ENCODE measurements at places on chromosomes 2 and 18.

GRCh38 chr2:9703085-9703678 lies 72.4 kb upstream of the YWHAQ start:
- DNase-seq: peak; percentile 13

DNA sequence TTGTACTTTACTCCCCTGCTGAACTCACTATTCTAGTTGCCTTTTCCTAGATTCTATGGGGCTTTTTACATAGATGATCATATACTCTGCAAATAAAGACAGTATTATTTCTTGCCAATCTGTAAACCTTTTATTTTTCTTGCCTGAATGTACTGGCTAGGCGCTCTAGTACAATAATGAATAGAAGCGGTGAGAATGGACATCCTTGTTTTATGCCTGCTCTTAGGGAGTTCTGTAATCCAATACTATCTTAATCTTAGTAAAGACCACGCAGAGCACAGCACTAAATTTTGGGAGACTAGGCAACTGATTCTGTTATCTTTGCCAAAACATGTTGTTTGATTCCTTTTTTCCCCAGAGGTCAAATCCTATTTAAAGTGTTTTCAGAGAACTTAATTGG lies 7.0 kb downstream of the KRCC1 start:
- no peak for DNase-seq

GRCh38 chr2:96359310-96359709 lies 23.7 kb downstream of the NCAPH start:
- peak; percentile 29 for DNase-seq

DNA sequence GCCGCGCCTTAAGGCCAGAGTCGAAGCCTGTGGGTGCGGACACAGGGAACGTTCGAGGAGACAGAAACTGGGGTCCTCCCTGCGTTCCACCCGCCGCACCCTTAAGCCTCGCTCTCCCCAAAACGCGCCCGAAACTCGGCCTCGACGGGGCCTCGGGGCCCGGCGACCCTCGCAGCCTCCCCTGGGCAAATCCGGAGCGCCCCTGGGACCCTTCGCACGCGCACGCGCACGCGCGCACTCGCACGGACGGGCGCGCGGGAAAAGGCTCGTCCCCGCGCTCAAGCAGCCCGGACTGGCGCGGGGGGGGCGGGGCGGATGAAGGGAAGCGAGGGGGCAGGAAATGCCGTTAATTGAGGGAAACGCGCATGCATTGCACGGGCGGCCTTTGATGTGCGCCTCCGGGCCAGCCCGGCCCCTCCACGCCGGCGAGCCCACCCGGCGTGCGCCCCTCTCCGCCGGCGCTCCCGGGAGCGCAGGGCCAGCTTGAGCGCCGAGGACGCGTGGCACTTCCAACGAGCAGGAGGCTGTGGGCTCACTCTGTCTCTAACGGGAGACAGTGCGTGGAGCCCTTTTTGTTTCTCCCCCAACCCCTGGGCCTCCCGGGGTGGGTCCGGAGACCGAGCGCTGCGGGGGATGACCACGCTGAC lies 5.4 kb upstream of the SALL3 start:
- DNase-seq: no peak

DNA sequence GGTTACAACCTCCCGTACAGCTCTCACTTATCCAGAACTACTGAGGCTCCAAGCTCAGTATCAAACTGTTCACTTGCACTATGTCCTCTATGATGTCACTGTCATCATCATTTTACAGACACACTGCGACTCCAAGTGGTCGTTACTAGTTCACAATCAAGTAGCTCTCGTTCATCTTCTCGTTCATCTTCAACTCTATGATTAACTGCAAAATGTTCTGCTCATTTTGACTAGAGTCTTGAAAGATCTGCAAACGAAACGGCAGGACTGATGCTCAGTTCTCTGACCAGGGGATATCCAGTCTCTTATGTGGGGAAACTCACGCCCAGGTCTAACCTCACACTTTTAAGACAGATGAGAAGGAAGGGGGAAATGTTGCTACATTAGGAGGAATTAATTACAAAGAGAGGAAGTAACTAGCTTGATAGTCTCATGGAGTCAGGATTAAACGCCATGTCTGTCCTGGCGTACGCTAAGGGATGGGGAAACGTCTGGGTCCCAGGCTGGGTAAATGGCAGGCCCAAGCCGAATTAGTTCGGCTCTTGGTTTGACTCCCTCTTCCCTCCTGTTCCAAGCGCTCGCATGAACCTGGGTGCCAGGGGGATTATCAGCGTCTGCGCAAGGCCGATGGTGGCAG lies 794 bp upstream of the CHCHD5 start:
- DNase-seq: peak; percentile 51

- no peak for DNase-seq
These were observed 13.5 kb downstream of the SPOPL start for GRCh38 chr2:138515092-138515491.

DNA sequence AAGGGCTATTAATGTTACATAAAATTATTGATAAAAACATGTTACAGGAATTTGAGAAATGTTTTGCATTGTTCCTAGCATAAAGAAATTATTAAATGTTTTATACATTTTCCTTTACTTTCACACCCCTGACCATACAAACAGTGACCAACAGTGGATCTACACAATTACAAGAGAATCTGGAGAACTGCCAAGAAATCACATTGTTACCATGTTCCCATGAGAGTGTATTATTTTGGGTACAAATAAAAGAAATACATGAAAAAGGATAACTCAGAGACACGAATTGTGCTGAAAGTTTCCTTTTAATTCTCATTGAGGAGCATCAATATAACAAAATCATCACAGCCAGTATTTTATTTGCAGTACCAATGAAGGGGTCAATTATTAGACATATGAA lies 150.1 kb downstream of the WDPCP start:
- no peak for DNase-seq

DNA sequence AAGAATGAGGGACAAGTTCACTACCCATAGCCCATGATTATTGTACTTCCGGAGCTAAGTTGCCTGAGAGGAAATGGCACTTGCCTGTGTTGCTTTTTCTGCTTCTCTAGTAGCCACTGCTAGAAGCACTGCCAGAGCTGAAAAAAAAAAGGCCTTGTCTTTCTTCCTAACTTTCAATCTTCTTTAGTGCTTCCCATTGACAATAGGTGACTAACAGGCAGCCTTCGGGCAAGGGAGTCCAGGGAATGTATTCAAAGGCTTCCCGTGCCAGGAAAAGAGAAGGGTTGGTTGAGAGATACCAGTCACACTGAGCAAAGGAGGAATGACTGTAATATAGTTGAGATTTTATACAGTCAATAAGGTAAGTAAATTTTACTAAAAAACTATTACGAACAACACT lies 242.0 kb downstream of the CALCRL start:
- DNase-seq: no peak

GRCh38 chr2:224807153-224807964 lies 91.2 kb upstream of the CCDC195 start:
- DNase-seq: no peak

GRCh38 chr2:181095486-181095885 lies 115.1 kb downstream of the UBE2E3 start:
- no peak for DNase-seq

DNA sequence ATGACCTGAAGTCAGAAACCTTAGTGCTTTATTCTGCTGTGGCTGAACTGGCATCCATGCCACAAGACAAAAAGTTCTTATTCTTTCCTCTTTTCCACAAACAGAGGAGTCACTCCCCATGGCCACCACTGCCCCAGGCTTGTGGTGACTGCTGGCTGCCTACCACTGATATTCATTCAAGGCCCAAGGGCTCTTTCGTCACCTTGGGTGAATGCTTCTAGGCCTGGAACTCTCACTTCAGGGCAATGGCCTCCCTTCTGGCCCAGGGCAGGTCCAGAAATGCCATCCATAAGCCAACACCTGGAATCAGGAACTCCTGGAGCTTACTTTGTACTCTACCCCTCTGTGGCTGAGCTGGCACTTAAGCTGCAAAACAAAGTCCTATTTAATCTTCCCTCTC lies 109.8 kb downstream of the NAT8 start:
- DNase-seq: no peak

DNA sequence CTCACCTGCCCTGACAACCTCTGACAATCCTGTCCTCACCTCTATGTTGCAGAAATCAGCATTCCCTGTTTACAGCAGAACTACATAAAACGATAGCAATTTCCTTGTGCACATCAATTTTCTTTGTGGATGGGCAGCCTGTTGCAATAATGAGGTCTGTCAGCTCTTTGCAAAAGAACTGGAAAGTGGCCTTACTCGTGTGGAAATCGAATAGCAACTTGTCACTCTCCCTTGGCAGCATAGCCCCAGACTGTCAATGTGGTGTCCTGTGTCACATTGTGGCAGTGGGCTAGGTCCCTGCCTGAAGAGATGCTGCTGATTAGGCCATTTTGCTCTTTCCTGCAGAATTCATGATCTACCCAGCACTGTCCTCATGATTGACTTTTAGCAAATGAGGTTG lies 531.9 kb downstream of the CCDC85A start:
- no peak for DNase-seq

DNA sequence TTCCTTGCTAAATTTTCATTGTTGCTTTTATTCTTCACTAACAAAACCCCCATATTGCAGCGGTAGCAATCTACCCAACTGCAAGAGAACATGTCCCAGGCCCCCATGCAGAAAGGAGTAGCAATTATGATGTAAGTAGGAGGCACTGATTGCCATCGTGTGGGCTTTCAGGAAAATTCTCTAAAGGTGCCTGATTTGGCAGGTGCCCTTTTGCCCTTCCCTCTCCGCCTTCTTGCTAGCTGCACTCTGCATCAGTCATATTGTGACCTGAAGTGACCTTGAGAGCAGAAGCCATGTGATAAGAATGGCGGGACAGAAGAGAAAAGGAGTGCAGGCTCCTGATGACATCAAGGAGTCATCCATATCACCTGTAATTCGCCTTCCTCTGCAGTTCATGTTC lies 112.1 kb downstream of the NCKAP5 start:
- no peak for DNase-seq

GRCh38 chr2:236964291-236964690 lies 121.4 kb upstream of the COPS8 start:
- no peak for DNase-seq

DNA sequence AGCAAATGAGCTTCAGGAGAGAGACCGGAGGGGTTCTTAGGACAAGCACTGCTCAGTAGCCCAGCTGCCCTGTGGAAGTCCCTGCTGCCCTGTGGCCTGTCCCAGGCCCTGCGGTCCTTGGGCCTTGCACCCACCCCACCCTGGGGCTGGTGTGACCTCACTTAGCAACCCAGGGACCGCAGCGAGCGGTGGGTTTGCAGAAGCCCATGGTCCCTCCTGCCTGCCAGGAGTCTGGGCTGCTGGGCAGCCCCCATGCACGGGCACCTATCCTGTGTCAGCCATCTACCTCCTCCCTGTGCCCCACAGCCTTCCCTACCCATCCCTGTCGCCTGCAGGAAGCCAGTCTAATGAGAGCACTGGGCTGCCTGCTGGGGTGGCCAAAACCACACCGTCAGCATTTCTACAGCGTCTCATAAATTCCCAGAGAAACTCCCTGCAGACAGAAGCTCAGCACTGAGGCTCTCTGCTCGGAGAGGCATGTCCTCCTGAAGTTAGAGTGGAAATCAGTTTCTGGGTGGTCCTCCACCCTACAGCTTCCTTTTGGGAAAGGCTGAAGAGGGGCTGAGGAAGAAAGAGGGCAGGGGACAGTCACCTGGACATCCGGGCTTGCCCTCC lies 231.1 kb upstream of the HS6ST1 start:
- DNase-seq: no peak

- no peak for DNase-seq
These were observed 14.4 kb downstream of the SLC39A6 start for GRCh38 chr18:36114738-36115137.

- no peak for DNase-seq
These were observed 85.8 kb downstream of the PLEKHM3 start for GRCh38 chr2:207939342-207940108.

- DNase-seq: no peak
These were observed 9.9 kb downstream of the MYT1L start for GRCh38 chr2:2321200-2321540.

DNA sequence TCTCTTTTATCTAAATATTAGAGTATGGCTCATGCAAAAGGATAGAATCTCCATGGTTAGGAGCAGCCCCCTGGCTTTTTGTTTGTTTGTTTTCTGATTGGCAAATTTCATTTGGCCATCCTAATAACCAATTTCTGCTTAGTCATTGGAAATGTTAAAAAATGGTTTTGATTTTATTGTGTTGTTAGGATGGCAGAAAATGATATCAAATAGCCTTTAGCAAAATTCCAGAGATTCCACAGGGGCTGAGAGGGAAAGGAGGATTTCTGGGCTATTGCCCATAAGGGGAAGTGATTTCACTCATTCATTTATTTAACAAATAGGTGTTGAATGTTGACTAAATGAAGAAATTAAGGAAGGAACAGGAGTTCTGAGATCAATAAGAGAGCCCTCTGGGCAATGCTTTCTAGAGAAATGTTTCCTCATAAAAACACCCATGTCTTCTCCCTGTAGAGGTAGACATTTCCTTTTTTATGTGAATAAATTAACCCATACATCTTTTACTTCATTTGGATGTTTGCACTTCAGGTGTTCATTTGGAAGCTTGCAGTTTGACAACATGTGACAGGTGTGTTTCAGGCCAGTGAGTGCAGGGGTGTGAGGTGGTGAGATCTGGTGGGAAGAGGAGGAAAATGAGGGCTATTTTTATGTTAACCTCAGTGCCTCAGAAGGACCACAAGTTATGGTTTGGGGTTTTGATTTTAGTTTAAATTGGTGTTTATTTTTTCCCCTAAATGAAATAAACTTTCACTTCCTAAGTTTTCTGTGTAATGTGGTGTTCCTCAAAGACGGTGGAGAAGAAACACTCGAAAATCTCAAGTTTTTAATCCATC lies 61.7 kb upstream of the EPC2 start:
- no peak for DNase-seq

GRCh38 chr2:237143676-237144440 lies 58.2 kb downstream of the COPS8 start:
- DNase-seq: no peak

- no peak for DNase-seq
These were observed 139.8 kb downstream of the PIK3C3 start for GRCh38 chr18:42094875-42095274.

- DNase-seq: no peak
These were observed 2.1 kb upstream of the LANCL1 start for GRCh38 chr2:210478661-210479060.

DNA sequence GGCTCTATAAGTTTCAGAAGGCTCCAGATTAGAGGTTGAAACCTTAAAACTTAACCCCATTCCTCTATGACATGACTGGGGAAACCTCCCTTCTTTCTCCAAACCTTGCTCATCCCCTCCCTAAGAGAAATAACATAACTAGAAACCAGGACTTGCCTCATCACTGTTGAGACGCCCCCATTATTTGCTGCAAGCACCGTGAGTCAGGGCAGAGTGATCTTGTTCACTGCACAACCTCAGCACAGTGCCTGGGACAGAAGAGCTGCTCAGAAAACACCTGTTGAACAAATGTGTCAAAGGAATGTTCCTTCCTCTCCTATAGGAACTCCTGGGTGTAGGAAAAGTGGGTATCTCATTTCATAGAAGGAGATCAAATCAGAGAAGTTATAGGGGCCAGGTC lies 132.7 kb upstream of the CTAGE1 start:
- DNase-seq: no peak

- no peak for DNase-seq
These were observed 235.6 kb upstream of the CDH2 start for GRCh38 chr18:28412521-28412920.

GRCh38 chr18:74276609-74277008 lies 15.2 kb downstream of the CYB5A start:
- DNase-seq: no peak

GRCh38 chr2:6793371-6793770 lies 72.3 kb downstream of the CMPK2 start:
- DNase-seq: no peak

Data from SHP77 (cell line).